A549 treated with GW870086 at 1 μM for 4 hours (cell line): ENCODE measurements at places on chromosomes 4 and X. TPM values are rescaled to one million over a fixed set of nuclear protein-coding genes. Genes with fewer than 3 reads are reported as not detected.

Gene PDE5A
- 0.21 to 0.69 TPM (median 0.43 TPM) in 5 replicates for total RNA-seq

Gene DUSP9
- 1.00 to 1.8 TPM (median 1.5 TPM) in 5 replicates for total RNA-seq

Gene GAGE12H
- not detected in 5 replicates for total RNA-seq

Gene F11
- not detected in 5 replicates for total RNA-seq

Gene GRPR
- total RNA-seq, result 0.15 TPM in 1 of 5 replicates, not detected in the others

Gene PARM1
- 0.40 to 0.69 TPM (median 0.63 TPM) in 5 replicates for total RNA-seq

Gene SLC38A5
- 0.12 to 0.26 TPM (median 0.19 TPM) in 4 of 5 replicates, not detected in the other for total RNA-seq

Gene SMIM31
- 0.31 TPM in 1 of 5 replicates, not detected in the others for total RNA-seq

Gene GAGE1
- not detected in 5 replicates for total RNA-seq

Gene ITGB1BP2
- 0.81 to 1.2 TPM (median 0.88 TPM) in 5 replicates for total RNA-seq

Gene PCDH7
- total RNA-seq, result 0.07 to 0.19 TPM (median 0.12 TPM) in 4 of 5 replicates, not detected in the other

Gene BMX
- total RNA-seq, result not detected in 5 replicates

Gene PIR
- total RNA-seq, result 50.6 to 59.2 TPM (median 55.9 TPM) in 5 replicates

Gene HMX1
- total RNA-seq, result 0.09 to 0.43 TPM (median 0.18 TPM) in 4 of 5 replicates, not detected in the other

Gene RTL9
- total RNA-seq, result 0.06 to 0.13 TPM (median 0.09 TPM) in 5 replicates

Gene ADH6
- total RNA-seq, result 0.05 to 0.07 TPM in 2 of 5 replicates, not detected in the others

Gene LRAT
- total RNA-seq, result 0.02 to 0.05 TPM (median 0.02 TPM) in 3 of 5 replicates, not detected in the others
